DMS79 (cell line): ENCODE measurements at places on chromosomes 5 and 9.

DNA sequence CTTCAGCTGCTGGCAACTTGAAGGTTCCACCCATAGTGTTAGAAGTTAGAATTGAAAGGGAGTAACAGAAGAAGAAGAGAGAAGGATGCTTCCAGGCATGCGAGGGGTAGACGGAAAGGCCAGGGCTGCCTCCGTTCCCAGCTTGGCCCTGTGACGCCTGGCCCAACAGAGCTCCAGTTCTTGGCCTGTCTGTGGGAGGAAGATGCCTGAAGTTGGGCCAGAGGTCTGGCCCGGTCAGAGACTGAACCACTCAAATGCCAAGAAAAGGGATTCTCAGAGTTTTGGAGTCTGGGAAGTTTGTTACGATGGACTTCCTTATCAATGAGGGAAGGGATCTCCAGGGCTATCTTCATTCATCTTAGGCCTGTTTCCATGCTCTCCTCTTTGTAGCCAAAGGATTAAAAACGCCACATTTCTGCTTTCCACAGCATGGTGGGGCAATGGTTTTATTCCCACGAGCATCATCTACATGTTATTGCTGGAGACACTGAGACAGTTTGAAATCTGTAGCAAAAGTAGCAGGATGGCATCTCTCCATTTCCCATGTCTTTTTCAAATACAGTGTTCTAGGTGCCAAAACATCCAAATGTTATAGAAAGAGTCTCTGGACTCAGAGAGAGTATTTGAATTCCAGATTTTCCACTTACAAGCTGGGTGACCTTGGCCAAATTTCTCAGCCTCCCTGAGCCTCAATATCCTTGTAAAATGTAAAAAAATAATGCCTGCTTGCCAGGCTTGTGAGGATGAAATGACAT is 65.4 kb upstream of the ANKRD55 start:
- DNase-seq, result no peak

GRCh38 chr9:130631331-130632080 is 32.9 kb upstream of the PRDM12 start:
- DNase-seq, result no peak

- no peak for DNase-seq
Measured at GRCh38 chr9:25381141-25381540, 297.1 kb downstream of the TUSC1 start.

DNA sequence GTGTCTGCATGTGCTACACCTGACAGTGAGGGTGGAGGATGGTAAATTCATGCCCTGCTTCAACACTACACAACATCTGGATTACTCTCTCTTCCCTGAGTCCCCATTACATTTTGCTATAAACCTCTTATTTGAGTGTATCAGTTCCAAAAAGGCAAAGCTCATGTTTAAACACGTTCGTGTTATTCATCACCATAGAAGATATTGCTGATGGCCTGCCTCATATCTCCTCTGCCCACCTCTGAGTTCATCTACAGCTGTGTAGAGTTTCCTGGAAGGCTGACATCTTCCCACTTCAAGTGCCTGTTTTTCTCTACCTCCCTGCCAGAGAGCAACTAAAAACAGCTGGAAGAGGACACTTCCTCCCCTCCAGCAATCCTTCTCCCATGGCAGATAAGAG is 433.2 kb downstream of the ISL1 start:
- no peak for DNase-seq

DNA sequence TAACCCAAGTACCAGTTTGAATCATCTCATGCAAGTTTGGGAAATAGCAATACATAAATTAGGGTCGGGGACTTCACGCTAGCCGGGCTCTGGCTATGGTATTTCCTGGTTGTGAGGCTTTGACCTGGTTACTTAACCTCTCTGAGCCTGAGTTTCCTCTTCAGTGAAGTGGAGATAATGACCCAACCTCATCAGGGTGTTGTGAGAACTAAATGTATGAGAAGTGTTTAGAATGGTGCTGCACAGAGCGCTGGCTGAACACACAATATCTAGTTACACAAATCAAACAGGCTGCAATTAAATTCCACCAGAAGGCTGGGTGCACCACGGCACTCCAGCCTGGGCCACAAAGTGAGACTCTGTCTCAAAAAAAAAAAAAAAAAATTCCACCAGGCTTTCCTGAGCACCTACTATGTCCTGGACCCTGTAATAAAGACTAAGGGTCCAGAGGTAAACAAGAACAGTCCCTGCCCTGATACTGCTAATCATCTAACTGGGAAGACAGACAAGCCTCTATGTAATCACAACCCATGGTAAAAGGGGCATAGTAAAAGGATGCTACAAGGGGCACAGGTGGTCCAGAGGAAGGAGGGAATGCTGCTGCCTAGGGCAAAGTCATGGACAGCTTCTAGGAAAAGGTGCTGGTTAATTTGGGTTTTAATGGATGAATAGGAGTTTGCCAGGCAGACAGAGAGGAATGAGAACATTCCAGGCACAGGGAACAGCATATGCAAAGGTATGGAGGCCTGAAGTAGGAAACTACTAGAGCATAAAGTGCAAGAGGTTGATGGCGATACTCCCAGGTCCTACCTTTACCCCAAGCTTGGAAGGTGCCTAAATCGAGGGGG is 27.7 kb downstream of the DUSP1 start:
- no peak for DNase-seq

- no peak for DNase-seq
Measured at GRCh38 chr5:146366904-146367303, 28.3 kb downstream of the POU4F3 start.

GRCh38 chr5:175383350-175383749 is 60.6 kb downstream of the DRD1 start:
- DNase-seq, result no peak

- DNase-seq, result no peak
Measured at GRCh38 chr5:72746736-72747135, 69.7 kb upstream of the TNPO1 start.

DNA sequence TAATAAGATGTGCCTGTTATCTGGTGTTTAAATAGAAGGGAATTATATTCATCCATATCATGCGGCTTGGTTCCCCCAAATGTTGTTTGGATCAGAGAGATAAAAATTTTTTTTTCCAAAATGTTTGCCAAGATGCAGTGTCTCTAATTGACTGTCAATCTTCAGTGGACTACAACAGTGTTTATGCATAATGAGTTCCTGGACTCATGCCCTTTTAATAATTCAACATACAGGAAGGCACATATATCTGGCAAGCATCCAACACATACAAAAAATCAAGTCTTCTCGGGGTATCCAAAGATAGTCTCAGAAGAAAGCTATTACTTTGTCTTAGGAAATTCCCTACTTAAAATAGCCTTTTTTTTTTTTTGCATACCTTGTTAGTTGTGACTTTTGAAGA is 1534.7 kb downstream of the EFNA5 start:
- DNase-seq, result no peak

- DNase-seq, result no peak
Measured at GRCh38 chr5:122218778-122219177, 89.4 kb downstream of the ZNF474 start.

DNA sequence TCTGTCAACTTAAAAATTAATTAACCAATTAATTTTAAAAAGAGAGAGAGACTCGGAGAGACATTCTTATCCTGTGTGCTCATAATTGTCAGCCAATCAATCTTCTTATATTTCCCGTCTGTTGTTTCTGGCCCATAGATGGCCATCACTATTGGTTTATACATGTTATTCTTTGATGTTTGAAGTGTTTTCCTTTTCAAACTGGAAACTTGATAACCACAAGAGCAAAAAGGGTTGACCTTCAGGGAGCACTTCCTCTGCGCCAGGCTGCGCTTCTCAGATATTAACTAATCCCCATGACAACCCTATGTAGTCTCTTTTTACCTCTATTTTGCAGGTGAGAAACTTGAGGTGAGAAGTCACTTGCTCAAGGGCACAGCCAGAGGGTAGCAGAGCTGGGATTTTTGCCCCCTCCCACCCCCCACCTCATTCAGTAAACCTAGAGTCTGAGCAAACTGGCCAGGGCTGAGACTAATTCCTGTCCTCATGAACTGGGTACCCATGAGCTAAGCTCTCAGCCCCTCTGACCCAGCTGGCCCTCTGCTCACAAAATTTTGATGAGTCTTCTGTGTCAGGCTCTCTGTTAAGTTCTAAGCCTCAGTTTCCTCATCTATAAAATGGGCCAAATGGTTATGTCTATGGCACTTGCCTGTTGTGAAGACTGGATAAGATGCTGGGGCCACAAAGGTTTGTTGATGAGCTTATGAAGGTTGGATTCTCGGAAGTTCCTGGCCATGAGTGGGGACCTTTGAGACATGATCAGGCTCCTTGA is 86.0 kb upstream of the SH3PXD2B start:
- DNase-seq, result no peak

GRCh38 chr5:159416438-159416837 is 86.2 kb upstream of the IL12B start:
- no peak for DNase-seq

DNA sequence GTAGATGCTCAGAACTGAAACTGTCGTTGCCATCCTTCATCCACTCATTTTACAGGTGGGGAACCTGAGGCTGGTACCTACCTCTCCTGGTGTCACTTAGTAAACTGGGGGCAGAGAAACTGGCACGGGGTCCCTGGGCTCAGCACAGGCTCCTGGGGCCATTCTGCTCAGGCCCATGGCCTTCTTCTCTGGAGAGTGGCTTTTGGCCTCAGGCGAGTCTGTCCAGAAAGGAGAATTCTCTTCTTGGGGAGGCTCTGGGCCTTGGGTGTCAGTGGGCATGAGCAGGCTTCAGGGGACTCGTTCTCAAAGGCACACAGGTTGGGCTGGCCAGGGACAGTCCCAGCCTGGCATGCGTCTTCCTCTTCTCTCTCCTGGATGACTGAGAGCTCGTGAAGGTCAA is 24.6 kb downstream of the COL5A1 start:
- DNase-seq, result no peak

DNA sequence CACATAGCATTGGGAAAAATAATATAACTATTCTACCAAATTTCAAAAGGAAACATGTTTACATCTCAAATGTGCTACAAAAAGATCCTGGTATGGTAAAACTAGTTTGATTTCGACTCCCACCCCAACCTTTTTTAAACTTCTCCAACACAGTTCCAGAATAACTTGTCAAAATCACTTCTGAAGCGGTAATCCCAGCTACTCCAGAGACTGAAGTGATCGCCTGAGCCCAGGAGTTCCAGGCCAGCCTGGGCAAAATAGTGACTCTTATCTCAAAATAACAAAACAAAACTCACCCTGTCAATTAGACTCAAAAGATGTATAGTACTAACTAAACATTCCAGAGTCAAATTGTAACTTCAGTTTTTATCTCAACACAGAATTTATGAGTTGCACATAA is 71.3 kb upstream of the RNF38 start:
- no peak for DNase-seq

DNA sequence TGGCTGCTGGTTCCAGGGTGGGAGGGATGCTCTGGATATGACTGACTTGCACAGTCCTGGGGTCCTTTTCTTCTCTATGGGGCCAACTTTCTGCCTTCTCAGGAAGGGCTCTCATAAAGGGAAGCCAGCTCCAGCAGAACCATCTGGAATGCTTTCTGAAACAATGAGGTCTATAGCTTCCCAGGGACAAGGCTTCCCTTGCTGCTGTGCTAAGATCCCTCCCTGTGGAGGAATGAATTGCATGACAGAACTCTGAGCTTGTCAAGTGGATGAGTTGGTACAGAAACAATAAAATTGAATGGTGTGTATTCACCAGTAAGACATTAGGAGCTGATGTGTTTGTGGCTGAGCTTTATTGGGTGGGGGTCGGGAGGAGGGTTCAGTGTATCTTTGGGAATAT is 19.8 kb downstream of the CKMT2 start:
- no peak for DNase-seq

DNA sequence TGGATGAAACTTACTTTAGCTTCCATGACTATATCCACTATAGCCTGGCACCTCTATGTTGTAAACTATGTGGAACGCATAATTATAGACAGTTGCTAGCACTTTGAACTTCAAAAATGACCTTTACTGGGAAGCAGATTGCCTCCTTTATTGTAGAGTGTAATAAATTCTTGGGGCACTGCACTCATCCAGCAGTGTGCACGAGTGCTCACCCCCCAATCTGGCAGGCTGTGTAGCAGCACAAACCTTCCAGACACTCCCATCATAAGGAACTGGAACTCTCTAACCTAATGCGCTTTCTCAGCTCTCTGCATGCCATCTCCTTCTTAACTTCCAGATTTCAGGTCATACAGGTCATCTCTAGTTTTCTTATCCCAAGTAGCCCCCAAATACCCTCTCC is 1.5 kb upstream of the PDE6A start:
- DNase-seq, result no peak

- DNase-seq, result no peak
Measured at GRCh38 chr5:154190595-154191304, at the start of gene GALNT10. TSS of gene GALNT10 (plus strand) at chr5:154190733. CDS start at chr5:154190867, 134 bp downstream.

- DNase-seq, result no peak
Measured at GRCh38 chr9:136204838-136205706, at the start of gene LHX3. TSS of gene LHX3 (minus strand) at chr9:136205128. CDS start at chr9:136205012, 116 bp downstream.

DNA sequence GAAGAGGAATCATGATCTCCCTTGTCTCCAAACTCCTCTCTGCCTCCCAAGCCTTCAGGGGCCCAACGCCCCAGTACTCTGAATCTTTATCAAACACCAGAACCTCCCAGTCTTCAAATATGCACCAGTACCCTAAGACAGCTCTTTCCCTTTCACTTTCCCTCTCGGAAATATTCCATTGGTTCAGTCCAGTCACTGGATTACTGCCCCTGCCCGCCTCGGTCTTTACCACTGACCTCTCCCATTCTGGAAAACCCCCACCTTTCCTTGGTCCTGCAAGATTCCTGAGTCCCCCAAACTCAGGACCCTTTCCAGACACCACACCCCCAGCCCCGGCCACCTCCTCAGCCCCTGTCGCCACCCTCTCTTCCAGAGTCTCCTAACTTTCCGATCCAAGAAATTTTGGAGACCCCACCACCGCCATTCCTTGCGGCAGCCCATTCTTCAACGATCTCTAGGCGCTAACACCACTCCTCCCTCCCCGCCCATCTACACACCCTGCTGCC is 674 bp downstream of the C5orf15 start:
- DNase-seq, result no peak

GRCh38 chr5:146238973-146239372 is 35.6 kb downstream of the RBM27 start:
- DNase-seq, result no peak

DNA sequence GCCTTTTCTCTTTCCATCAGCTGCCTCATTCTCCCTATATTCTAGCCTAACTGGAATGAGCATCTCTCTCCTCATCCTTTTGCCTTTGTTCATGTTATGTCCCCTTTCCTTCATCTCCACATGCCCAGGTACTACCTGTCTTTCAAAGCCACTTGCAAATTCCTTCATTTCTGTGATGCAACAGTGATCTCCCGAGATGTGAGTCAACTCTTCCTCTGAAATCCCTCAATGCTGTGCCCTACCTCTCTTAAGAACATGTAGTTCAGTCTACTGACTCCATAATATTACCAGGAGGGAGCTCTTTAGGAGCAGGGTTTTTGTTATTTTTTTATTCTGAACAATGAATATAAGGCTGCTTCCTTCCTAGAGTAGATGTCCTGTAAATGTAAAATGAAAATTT is 91.6 kb downstream of the ZNF462 start:
- DNase-seq, result no peak

- DNase-seq, result peak; percentile 97
Measured at GRCh38 chr9:130237763-130238524, 27.6 kb upstream of the HMCN2 start.

DNA sequence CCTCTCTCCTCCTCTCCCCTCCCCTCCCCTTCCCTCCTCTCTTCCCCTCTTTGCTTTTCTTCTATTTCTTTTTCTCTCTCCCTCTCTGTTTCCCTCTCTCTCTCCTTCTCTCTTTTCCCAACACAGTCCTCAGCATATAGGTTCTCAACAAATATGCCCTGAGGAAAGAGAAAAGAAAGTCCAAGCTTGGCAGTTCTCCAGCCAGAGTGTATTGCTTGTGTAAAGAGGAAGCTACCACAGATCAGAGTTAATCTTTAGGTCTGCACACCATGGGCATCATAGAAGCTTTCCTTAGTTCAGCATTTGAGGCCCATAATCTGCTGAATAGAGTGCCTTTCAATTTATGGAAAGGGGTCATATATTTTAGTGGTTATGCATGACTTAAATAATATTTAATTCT is 382.8 kb upstream of the WWC1 start:
- no peak for DNase-seq
